ENCODE measurements at places on chromosomes 13 and 19. TPM values are rescaled to one million over a fixed set of nuclear protein-coding genes. Genes with fewer than 3 reads are reported as not detected.

- peaks cover 13% of the 10 kb centered on the region for H3K27me3 ChIP-seq
- H3K27ac ChIP-seq: no peak overlapping the region
- H3K36me3 ChIP-seq: no peaks in the 10 kb centered on the region
- no peak for DNase-seq
- H3K4me3 ChIP-seq: no peak overlapping the region
These were observed 55.2 kb downstream of the SOX21 start for GRCh38 chr13:94657167-94657566.

DNA sequence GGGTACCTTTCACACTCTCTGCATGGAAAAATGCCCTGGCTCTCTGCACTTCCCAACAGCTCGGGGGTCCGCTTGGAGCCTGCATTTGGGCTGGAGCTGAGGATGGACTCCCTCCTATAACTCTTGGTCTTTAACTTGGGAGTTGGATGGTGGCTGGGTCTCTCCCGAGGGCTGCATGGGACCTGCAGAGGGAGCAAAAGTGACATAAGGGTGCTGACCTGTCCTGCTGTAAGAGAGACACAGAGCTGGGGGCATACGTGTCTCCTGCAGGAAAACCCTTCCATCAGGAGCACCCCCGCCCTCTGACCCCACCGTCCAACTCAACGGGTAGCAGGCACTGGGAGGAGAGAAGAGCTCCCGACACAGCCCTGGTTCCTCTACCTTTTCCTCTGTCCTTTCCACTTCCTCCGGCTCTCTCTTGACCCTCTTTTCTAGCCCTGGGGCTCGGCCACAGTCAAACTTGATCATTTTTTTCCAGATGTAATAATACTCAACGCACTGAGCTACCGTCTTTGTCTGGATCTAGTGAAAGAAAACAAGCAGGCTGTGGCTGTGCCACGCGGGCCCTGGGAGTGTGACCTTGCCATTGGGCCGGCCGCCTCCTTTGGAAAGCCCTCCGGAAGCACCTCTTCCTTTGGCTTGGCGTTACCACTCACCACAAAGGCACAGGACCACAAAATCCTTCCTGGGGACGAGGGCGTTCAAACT lies 6.8 kb upstream of the NAPA start:
- H3K36me3 ChIP-seq: peaks cover 2% of the 10 kb centered on the region
- H3K27ac ChIP-seq: peak overlapping the region; percentile 23
- H3K4me1 ChIP-seq: peaks cover 53% of the 10 kb centered on the region
- DNase-seq: no peak

The ZNF541 gene
- total RNA-seq: 0.13 TPM

The SHC2 gene
- not detected for total RNA-seq

All from activated CD8-positive, alpha-beta T cell treated with anti-CD3 and anti-CD28 coated beads, Interleukin-2, amount 10 ng/mL, durations not matched to agents 7 days and 5 days (primary cell).